ENCODE measurements at places on chromosomes 11 and 22.

DNA sequence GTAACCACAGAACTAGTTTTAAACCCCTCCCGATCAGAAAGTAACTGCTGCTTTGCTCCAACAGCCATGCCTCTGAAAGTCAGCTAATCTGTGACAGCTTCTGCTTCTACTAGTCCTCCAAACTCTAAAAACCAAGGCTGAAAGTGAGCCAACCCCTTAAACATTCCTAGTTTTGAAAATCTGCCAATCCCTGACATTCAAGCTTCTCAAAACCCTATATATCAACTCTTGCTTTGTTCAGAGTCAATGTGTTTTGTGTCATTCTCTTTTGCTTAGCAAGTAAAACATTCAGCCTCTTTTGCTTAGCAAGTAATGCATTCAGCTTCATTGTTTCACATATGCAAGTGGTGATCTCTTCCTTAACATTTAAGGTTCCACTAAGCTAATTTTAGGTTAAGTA, 56.9 kb downstream of the ATG16L2 start:
- DNase-seq = no peak

DNA sequence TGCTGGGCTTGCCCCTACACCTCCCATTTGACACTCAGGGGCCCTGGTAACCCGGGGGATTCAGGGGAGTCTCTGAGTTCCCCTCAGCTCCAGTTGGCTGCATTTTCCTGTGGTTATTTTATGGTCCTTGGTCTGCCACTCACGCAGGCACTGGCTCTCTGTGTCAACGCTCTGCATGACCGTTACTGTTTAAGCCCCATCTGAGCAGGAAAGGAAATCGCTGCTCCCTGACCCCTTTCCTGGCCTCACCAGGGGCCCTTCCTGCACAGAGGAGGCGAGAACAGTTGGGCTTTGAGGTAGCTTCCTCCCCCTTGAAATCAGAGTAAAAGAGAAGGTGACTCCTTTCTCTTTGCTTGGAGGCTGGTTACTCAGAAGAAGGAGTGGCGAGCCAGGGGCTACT, 2.4 kb downstream of the C1QTNF4 start:
- DNase-seq = no peak

DNA sequence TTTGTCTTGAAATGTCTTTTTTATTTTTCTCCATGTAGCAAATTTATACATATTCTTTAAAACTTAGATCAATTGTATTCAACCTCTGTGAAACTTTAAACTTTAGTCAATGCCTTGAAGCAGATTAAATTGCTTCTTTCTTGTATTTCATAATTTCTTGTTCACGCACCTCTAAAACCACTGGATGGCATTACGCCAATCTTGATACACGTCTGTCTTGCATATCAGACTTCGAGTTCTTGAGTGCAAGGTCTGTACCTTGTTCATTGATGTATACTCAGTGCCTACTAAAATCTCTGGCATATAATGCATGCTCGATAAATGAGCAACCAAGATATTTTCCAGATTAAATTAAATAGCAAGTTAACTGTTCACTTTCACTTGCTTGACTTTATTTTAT, 236.8 kb downstream of the CASP12 start:
- DNase-seq = no peak

- DNase-seq = no peak
These were observed 62.8 kb downstream of the NCAM1 start for GRCh38 chr11:113023986-113024385.

- DNase-seq = no peak
These were observed 160.2 kb upstream of the LARGE1 start for GRCh38 chr22:34080433-34080832.

DNA sequence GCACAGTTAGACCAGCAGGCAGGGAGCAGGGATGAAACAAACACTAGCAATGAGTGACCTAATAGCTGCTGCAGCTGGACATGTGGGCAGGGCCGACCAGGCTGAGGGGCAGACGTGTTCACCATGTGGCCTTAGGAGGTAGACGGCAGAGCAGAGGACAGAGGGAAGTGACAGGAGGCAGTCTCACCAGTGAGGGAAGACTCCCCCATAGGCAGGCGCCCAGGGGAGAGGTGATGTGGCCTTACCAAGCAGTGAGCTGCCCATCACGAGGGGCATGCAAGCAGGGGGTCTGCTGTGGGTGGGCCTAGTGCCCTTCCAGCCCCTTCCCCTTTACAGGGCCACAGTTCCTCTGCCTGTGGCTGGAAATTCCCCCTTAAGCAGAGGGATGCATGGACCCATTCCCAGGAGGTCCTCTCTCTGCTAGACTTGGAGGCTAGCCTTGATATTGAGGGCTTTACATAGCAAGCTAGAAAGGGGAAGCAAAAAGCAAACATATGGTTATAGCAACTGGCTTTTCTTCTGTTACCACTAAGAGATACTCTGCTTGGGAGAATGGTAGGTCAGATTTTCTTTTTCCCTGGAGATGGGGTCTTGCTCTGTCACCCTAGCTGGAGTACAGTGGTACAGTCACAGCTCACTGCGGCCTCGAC, 67.6 kb downstream of the MPPED1 start:
- DNase-seq = no peak

DNA sequence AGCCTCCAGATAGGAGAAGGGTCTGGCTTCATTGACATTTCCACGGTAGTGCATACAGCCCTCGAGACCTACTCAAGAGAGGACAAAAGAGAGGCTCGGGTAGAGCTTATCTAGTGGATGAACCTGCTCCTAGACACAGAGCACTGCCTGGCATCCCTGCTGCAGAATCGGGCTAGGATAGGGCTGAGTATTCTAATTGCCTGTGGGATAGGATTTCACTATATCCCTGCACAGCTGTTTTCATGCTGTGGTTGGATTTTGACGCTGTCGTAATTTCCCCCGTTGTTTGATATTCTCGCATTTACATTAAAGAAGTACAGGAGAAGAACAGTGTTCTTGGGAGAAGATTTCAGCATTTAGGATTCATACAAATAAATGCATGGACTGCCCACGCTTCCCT, 107.8 kb downstream of the KIRREL3 start:
- DNase-seq = no peak

DNA sequence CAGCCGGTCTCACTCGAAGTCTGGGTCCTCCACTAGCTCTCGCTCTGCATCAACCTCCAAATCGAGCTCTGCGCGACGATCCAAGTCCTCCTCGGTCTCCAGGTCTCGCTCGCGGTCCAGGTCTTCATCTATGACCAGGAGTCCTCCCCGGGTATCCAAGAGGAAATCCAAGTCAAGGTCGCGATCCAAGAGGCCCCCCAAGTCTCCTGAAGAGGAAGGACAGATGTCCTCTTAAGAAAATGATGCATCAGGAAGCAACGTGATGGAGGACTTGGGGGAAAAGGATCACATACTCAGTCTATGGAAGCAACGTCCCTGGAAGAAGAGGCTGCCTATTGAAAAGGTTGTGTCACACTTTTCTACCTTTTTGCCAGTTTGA, 1.1 kb downstream of the SRSF8 start:
- DNase-seq = no peak

GRCh38 chr11:82494988-82495432, 238.7 kb downstream of the FAM181B start:
- no peak for DNase-seq
